ENCODE measurements at places on chromosomes 11 and 22.

DNA sequence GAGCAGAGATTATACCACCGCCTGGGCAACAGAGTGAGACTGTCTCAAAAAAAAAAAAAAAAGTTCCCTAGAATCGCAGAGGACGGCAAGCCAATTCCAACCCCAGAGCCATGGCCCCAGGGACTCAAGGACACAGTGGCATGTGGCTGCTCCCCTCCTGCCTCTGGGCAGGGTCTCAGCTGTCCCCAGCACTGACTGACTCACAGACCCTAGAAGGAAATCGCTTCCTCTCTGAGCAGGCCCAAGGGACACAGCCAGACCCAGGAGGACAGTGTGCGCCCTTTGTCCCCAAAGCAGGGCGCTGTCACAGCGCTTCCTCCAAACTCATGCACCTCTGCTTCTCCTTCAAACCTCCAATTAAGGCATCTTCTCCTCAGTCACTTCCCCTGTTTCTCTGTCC, 2.3 kb downstream of the PACSIN3 start:
- no peak for DNase-seq

- peak; percentile 91 for DNase-seq
These were observed 565.0 kb upstream of the CNTN5 start for GRCh38 chr11:98455500-98456307.

- no peak for DNase-seq
These were observed 203.1 kb downstream of the RAB38 start for GRCh38 chr11:87972133-87972532.

- DNase-seq = peak; percentile 90
These were observed 16.4 kb upstream of the CTSC start for GRCh38 chr11:88353835-88354496.

DNA sequence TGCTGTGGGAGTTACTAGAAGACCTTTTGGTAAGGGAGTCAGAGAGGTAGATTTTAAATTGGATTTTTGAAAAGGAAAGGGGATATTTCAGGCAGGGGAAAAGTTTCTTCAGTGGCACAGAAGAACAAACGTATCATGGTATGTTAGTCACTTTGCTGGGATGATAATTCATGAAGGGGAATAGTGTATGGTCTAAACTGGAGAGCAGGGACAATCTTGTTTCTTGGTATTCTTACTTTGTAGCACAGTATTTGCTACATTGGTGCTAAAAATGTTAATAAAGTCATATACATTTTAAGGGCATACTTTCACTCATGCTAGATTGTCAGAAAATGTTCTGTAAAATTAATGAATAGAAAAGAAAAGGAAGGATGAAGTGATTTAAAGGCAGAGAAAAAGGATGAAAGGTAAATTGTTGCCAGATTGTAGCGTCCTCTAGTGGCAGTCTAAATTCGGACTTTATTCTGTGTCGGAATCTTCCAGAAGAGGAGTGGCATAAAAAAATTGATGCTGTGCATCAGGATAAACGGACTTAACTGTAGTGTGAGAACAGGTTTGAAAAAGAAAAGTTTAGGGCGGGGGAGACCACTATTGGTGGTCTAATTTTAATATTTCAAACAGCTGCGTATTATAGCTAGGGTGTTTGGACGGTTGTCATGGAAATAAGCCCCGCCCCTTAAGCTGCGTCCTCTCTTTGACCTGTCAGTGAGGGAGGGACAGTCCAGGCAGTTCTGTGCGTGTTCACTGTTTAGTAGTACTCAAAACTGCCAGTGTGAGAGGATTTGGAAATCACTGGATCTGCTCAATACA, at the start of gene BCO2:
BCO2 (plus strand) TSS at position 724 of the 810 bp plus-strand sequence. CDS start 90 bp downstream, outside the sequence.
- DNase-seq = peak; percentile 83

- DNase-seq = peak; percentile 72
These were observed 380.1 kb upstream of the SYN3 start for GRCh38 chr22:33438273-33438672.

DNA sequence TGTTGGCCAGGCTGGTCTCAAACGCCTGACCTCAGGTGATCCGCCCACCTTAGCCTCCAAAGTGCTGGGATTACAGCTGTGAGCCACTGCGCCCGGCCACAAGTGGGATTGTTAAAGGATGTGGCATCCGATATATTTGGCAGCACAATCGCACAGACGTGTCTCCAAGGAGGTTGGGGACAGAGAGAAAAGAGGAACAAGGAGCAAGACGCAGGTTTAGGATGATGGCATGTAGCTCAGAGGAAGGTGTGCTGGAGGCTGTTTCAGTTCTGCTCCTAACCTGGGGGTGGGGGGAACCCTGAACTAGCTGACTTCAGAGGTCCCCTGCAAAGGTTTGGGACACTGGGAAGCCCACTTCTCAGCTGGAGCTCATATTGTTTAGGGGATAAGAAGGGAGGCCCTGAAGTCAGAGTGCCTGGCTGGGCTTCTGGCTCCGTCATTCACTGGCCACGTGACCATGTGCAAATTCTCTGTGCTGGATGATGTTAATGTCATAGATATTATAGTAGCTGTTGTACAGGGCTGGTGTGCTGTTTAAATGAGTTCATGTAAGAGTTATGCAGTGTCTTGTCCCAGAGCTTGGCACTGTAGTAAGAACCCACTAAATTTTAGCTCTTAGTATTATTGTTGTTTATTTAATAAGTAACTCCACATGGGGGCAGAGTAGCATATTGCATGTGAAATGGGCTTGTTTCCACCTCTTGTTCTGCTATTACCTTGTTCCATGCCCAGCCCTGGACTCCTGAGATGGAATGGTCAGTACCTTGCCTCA, 129.7 kb downstream of the ST3GAL4 start:
- peak; percentile 25 for DNase-seq

GRCh38 chr22:38027487-38027886, 29.7 kb upstream of the PICK1 start:
- no peak for DNase-seq

DNA sequence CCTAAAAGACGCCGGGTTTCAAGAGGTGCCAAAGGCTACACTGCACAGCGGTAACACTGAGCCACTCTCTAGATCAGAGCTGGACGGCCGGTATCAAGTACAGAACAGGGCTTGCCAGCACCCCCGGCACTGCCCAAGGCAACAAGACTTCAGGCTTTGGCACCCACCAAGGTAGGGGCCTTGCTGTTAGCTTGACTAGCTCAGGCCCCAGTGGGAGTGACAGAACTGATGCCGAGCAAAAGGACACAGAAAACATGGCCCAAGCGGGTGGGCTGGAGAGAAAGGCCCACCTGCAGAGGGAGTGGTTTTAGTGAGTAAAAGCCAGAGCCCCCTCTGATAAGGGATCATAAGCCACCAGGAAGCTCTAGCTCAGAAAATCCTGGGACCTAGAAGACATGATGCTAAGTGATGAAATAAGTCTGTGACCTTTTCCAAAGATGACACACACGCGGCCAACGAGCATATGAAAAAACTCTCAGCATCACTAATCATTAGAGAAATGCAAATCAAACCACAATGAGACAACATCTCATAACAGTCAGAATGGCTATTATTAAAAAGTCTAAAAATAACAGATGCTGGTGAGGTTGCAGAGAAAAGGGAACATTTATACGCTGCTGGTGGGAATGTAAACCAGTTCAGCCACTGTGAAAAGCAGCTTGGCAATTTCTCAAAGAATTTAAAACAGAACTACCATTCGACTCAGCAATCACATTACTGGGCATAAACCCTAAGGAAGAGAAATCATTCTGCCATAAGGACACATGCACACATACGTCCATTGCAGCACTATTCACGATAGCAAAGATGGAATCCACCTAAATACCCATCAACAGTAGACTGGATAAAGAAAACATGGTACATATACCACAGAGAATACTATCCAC, 12.9 kb downstream of the EHD1 start:
- DNase-seq = no peak

DNA sequence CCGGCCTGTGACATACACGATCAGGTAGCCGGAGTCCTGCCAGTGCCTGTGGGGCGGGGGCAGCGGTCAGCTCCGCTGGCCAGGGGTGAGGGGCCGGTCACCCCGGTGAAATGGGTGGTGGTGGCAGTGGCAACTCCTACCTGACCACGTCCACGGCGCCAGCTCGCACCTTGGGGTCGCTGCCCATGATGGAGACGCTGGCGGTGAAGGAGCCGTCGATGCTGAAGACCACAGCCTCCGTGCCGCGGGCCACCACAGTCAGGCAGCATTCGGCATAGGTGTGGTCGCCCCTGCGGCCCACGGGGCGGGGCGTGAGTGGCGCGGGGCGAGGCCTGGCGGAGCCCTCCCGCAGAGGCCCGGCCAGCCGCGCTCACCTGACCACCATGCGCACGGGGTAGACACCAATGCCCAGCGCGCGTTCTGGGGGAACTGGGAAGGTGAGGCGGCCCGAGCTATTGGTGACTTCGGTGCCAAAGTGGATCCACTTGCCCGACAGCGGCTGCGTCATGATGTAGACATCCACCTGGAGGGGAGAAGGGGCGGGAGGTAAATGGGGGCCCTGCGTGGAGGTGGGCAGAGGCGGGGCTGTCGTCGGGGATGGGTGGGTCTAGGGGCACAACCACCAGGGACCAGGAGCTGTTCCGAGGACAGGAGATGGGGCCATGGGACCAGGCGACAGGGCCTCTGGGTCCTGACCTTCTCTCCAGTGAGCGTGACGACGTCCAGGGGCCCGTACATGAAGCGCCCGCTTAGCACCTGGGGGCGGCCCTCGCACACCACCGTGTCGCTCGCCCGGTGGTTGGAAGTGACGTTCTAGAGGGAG, 10.9 kb downstream of the AIP start:
- DNase-seq = no peak

DNA sequence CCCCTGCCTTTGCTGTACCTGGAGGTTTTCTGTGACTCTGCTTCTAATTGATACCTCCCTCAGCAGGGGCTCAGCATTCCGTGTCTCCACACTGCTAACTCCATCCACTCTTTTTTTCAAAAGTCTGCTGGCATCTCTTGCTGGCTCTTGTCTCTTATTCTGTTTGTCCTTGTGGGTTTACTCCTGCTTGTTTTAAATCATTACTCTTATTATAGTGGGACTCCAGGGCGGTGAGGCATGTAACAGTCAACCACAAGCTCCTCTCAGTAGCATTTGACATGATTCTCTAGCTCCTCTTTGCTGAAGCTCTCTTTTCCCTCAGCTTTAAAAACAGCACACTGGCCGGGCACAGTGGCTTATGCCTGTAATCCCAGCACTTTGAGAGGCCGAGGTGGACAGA, 260.2 kb upstream of the NARS2 start:
- DNase-seq = no peak

GRCh38 chr11:57440744-57441414, 14.0 kb upstream of the SLC43A3 start:
- no peak for DNase-seq

- no peak for DNase-seq
These were observed 252.0 kb downstream of the CTTN start for GRCh38 chr11:70650075-70650909.

DNA sequence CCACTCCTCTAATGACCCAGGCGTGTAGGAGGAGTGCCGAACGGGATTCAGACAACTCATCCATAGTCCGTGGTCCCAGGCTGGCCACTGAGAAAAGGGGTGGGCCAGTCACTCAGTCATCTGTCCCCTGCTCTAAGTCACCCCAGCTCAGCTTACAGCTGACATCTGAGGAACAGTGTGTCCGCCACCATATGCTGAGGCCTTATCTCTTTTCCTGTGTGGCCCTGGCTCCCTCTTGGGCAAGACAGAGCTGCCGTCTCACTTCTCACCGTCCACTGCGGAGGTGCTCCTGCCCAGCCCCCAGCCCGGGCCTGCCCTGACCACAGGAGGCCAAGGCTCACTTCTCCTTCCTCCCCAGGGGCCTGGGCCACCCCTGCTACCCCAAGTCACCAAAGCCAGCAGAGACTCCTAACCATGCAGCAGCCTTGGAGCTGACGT, 6.8 kb downstream of the CCDC86 start:
- DNase-seq = no peak

GRCh38 chr11:122392508-122392907, 263.0 kb upstream of the UBASH3B start:
- DNase-seq = no peak

- no peak for DNase-seq
These were observed 9.4 kb downstream of the TUG1 start for GRCh38 chr22:30978304-30978962.
